Omental fat pad (tissue), 4 donors: ENCODE measurements at places on chromosomes 2 and 18. TPM values are rescaled to one million over a fixed set of nuclear protein-coding genes. Genes with fewer than 3 reads are reported as not detected.

Gene ABCB11
- total RNA-seq: 0.95 TPM

Gene EFEMP1
- total RNA-seq: 225 TPM

Gene ST6GAL2
- 0.36 TPM for total RNA-seq

Gene DSG2
- 75.2 TPM for total RNA-seq

Gene SPATA3
- not detected for total RNA-seq
